ENCODE measurements at places on chromosomes 7 and 10. TPM values are rescaled to one million over a fixed set of nuclear protein-coding genes. Genes with fewer than 3 reads are reported as not detected.

DNA sequence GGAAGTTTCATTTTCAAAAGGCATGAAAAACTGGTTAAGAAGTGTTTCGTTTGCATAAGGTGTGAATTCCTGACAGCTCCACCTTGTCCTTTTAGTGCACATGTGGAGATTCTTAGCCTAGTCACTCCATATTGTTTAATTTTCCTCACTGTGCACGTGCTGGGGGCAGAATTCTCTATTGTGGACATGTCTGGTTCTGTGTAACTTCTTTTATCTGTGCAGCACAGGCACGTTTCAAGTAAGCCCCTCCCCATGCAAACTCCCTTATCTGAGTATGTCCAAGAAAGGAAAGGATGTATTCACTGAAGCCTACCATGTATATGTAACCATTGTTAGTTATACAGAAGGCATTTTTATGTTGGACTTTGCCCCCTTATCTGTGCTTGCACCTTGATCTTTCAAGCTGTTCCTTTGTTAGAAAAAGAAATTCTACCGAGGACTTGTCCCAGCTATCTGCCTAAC lies 1346.3 kb downstream of the REEP3 start:
- DNase-seq = peak; percentile 8

GRCh38 chr7:88452646-88453045 lies 146.0 kb upstream of the STEAP4 start:
- DNase-seq = no peak

GRCh38 chr7:150797661-150798060 lies 2.5 kb downstream of the TMEM176B start:
- no peak for DNase-seq

DNA sequence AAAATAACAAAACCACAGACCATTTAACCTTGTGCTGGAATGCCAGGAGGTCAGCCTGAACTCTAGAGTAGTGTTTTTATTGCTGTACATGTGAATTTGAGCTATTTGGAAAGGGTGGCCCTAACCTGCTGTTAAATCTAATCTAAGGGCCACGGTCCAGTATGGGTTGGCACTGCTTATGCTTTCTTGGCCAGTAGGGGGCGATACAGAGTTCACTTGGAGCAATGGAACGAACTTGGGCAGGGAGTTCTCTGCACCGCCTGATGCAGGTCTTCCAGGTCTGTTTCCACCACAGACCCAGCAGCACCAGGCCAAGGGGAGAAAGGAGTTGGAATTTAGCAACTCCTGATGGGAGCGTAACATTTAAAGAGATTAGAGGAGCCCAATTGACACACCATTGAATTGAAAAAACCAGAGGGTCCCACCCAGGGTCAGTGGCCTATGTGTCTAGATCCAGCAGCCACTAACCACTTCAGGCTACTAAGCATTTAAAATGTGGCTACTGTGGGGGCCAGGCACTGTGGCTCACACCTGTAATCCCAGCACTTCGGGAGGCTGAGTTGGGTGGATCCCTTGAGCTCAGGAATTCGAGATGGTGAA lies 75.7 kb upstream of the EFCAB10 start:
- DNase-seq = peak; percentile 48

GRCh38 chr10:128167926-128168520 lies 41.8 kb upstream of the MKI67 start:
- DNase-seq = no peak

- DNase-seq = no peak
Observed at GRCh38 chr7:32194537-32194936, 124.3 kb upstream of the PDE1C start.

Gene GJD4
- not detected for total RNA-seq

Measured in Calu3 (cell line).